ENCODE measurements at places on chromosomes 3 and 15.

DNA sequence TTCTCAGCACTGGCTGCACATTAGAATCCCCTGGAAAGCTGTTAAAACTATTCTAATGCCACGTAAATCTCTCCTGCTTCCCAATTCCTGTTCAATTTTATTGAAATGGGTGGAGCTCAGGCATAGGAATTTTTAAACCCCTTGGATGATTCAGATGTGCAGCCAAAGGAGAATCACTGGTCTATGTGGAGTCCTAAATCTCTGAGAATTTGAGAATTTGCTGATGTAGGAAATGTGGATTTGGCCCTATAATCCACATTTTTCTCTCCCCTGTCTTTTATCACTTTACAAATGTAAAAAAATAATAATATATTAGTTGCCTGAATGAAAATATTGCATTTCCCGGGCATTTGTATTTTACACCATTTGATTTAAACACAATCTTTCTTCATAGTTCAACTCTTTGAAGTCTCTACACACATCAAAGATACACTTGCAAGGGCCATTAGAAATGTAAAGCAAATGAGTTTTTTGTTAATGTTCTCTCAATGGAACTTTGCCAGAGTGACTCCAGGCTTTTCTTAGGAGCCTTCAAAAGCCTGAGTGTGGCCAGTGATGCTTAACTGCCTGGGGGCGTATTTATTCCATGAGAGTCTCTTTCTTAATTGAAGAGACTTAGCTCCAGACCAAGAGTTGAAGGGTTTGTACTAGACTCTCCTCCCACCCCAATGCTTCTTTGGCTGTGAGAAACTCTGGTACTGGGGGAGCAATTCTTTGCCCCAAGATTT is 48.8 kb upstream of the PTX3 start:
- DNase-seq: no peak

- no peak for DNase-seq
These were observed 132.3 kb downstream of the CHCHD6 start for GRCh38 chr3:126836220-126836860.

DNA sequence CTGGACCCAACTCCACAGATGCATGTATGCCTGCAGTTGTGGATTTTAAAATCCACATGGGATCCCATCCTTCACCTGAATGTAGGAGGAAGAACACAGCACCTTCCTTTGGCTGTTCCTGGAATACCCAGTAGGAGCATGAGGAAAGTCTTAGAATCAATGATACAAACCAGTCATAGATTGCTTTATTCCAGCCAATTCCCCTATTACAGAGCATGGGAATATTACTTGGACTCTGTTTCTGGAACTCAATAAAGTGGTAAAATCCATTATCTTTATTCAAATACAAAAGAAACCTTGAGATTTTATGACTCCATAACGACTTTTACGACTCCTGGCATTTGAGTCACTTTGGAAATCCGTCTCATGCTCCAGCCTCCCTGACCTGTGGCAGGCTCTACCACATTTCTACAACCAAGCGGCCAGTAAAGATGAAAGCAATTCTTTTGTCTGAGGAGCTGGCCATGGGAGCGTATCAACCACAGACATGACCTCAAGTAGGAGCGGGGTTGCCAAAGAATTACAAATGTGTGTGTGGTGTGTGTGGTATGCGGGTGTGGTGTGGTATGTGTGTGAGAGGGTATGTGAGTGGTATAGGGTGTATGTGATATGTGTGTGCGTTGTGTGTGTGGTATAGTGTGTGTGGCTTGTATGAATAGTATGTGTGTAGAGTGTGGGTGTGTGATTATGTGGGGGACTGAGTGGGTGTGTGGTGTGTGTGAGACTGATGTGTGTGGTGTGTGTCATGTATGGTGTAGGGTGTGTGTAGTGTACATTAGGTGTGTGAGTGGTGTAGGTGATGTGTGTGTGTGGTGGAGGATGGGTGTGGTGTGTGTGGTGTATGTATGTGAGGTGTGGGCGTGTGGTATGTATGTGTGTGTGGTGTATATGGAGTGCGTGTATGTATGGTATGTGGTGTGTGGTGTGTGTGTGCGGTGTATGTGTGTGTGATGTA is 40.0 kb downstream of the ARRDC4 start:
- no peak for DNase-seq

DNA sequence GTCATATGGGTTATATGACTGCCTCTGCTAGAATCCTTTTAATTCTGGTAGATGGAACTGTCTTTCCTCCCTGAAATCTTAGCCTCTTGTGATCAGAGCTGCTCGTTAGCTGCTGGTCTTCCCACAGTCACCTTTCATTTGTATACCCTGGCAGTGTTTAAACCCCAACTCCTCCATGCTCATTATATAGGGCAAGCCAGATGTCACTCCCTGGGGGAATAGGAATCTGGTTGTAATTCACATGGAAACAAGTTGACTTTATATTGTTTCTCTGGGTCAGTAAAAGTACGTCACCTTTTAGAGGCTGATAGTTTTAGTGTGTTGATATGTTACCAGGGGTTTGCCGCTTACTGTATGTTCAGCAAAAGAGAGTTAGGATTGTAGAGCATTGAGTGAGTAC is 103.5 kb downstream of the ITPR1 start:
- DNase-seq: no peak

DNA sequence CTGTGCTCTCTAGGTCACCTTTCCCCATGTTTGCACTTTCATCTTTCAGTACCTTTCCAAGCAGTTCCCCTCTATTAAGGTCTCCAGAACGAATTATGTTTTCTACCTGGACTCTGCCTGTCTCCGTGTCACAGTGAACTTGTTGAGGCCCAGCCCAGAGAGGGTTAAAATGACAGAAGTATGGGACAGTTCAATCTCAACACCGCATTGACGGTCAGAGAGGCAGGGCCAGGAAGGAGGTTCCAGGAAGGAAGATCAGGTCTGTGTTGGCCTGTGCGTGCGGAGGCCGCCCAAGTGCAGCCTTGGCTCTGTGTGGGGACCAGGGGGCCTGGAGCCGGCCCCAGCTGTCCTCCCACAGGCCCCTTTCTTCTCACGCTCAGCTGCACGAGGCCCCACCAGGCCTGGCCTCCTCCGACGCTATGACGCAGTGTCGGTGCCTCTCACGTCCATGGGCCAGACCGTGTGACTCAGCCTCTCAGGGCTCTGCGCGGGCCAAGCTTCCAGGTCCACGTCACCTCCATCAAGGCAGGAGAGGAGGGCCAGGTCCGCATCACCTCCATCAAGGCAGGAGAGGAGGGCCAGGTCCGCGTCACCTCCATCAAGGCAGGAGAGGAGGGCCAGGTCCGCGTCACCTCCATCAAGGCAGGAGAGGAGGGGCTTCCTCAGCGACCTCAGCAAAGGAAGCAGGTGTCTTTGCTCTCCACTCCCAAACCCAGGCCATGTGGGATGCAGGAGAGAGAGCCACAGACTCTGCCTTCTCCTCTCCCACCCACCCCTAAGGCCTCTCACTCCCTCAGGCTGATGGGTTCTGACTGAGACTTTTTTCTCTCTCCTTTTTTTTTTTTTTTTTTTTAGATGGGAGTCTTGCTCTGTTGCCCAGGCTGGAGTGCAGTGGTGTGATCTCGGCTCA is 83.1 kb downstream of the CPN2 start:
- DNase-seq: no peak
